Heart right ventricle (tissue), 16 donors: ENCODE measurements at places on chromosomes 3 and 15.

DNA sequence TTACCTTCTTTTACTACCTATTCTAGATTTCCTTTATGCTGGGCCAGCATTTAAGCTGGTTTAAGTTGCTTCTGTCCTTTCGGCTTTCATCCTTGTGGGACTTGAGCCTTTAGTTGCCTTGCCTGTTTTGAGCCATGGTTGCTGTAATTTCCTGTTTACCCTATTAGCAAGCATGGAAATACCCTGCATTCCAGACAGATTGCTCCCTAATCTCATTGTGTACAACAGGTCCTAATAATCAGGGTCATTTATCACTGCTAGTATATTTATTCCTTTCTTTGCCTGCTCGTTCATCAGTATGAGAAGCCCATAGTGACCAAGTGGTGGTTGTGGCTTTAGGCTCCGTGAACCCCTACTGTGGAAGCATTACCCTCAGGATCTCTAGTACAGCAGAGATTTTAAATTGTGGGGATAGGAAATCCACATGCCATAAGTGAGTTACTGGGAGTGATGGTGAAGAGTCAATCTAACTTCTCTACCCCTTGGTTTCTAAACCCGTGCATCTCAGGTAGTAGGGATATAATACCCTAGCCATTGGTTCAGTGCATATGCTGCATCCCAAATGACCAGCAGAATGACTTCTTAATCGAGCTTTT lies 31.9 kb downstream of the NCK1 start:
- no peak for DNase-seq

GRCh38 chr3:185397676-185398075 lies 34.7 kb downstream of the MAP3K13 start:
- peak; percentile 23 for DNase-seq

- DNase-seq: peak; percentile 67
These were observed 42.7 kb downstream of the EIF2AK4 start for GRCh38 chr15:39976291-39977274.

- DNase-seq: no peak
These were observed 28.1 kb downstream of the CCNL1 start for GRCh38 chr3:157131861-157132260.

DNA sequence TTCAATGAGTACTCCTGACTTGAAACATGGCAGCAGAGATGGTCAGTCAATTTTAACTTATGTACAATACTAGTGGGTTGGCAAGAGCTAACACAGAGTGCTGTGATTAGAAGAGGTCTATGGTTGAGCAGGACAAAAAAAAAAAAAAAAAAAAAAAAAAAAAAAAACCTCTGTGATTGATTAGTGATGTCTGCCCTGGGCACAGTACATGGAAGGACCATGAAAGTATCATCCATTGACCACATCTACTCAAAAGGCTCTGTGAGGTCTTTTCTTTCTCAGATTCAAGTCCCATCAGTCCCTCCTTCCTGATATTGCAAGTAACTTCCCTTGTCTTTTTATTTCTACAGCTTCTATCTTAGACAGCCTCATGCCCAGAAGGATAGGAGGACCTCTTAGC lies 59.6 kb downstream of the NTRK3 start:
- no peak for DNase-seq

GRCh38 chr3:30232142-30232541 lies 374.3 kb upstream of the TGFBR2 start:
- DNase-seq: peak; percentile 40

DNA sequence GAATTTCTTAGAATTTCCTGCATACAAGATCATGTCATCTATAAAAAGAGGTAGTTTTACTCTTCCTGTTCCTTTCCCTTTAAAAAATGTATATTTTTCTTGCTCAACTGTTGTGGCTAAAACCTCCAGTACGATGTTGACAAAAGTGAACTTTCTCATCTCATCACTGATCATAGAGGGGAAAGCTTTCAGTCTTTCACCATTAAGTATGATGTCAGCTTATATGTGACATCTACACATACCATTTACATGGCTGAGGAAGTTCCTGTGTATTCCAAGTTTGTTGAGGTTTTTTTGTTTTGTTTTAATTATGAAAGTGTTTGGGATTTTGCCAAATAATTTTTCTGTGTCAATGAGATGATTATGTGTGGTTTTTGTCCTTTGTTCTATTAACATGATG lies 173.6 kb downstream of the PLD1 start:
- no peak for DNase-seq

DNA sequence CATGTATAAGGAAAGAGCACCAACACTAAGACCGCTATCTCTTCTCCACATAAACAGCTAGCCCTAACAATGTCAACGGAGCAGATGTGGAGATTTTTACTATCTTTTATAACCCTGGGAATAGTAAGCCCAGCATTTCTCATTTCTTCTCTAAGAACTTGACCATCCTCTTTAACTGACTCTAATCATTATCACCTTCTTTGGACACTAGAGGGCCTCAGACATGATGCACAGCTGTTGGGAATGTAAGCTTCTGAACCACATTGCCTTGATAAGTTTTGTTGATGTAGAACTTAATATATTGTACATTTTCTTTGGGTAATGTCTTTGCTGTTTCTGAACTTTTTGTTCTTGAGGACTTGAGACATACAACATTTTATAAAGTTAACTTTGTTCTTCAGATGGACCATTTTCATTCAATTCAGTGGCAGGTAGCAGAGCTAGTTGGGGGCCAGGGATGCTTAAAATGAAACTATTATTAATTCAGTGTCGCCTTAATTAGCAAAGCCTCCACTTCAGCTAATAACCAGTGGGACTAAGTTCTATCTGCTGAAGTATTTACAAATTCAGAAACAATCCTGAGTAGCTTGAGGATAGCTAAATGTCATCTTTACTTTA lies 9.6 kb upstream of the TAGLN3 start:
- DNase-seq: no peak

- DNase-seq: no peak
These were observed 479 bp upstream of the PLD1 start for GRCh38 chr3:171810629-171811294.

GRCh38 chr3:131903988-131904415 lies 130.8 kb downstream of the CPNE4 start:
- DNase-seq: no peak

DNA sequence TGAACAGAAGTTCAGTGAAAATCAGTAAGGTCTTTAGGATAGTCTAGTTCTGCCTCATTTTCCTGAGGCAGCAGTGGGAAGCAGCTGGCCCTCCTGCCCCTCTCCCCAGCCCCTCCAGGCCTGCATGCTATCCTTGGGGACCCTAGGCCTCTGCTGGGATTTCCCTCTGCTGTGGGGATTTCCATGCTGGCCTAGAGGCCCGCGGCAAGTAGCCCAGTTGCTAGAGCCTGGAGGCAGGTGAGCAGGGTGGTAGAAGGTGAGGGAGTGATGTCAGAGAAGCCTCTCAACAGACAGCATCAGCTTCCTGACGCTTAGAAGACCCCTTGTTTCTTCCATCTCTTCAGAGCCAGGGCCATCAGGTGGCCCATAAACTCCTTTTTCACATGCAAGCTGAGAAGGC lies 305.8 kb upstream of the THBS1 start:
- no peak for DNase-seq

GRCh38 chr3:25781758-25782594 lies 1.3 kb downstream of the NGLY1 start:
- DNase-seq: no peak

GRCh38 chr15:42502477-42502876 lies 7.0 kb downstream of the SNAP23 start:
- DNase-seq: no peak

- DNase-seq: no peak
These were observed 36.1 kb upstream of the ZPLD1 start for GRCh38 chr3:102398666-102399065.

DNA sequence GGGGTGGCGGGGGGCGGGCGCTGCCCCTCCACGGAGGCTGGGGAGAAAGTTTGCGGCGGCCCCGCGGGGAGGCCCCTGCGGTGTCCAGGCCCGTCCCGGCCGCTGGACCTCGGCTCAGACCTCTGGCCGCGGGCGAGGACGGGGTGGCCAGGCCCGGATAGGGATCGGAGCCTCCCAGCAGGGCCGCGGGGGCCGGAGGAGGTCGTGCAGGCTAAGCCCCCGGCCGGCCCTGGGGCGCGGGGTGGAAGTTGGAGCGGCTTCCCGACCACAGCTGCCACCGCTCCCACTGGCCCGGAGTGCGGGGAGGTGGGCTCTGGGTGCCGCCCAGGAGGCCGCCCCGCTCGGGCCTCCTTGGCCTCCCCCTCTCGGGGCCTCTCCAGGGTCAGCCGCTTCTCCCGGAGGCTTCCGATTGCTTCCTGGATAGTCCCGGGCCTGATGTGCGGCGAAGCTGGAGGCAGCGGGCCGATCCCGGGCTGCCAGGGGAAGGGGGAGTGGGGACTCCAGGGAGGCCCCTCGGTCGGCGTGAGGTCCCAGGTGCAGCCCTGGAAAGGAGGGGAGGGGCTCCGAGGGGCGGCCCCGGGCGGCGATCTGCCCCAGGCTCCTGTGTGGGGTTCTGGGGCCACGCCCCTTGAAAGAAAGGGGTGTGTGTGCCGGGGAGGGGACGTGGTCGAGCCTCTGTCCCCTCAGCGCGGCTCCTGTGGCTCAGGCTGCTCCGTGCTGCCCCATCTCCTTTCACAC lies 907 bp downstream of the PLXNA1 start:
- DNase-seq: peak; percentile 30

DNA sequence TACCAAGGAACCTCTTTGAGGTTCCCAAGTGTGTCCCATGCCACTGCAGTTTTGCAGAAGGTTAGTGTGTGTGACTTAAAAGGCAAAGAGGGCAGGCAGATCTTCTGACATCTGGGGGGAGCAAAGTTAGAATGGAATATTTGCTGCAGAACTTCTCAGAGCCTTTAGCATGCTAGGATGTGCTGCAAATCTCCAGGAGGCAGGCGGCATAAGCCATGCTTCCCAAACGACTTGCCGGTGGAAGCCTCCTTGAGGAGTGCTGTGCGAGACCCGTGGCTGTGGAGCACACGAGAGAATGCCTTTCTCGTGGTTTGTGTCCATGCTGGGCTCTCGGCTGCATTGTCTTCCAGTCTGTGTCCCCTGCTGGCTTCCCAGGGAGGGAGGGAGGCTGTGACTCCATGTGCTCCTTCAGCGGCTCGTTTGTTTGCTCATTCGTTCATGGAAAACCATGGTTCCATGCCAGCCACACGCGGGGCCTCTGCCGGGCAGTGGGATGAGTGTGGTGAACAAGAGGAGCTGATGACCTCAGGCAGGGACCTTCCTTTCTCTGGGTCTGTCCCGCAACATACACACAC lies 13.8 kb downstream of the HDAC11 start:
- no peak for DNase-seq

DNA sequence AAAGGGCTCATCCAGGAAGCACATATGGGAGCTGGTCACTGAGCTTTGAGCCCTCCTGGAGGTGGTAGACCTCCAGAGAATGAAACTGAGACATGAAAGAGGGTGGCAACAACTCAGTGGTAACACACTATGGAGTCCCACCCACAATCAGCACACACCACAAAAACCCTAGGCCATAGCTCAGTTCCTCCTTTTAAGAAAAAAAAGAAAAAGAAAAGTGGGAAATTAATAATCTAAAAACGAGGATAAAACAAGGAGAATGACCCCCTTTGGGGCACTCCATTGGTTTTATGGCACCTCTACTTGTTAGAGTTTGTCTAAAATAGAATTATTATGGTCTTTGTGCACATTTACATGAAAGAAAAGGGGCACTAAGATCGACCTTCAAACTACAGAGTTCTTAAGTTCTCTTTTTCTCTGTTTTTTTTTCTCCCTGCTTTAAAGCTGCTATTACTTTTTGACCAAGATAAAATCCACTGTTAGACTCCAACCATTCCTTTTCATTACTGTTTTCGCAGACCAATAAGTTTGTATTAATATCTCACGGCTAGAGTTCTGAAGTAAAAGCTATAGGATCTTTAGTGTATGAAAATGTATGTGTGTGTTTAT lies 40.2 kb upstream of the ZBTB20 start:
- no peak for DNase-seq

GRCh38 chr15:101445562-101446517 lies 43.7 kb downstream of the PCSK6 start:
- DNase-seq: peak; percentile 72

GRCh38 chr3:42876940-42877720 lies 1.5 kb upstream of the CYP8B1 start:
- no peak for DNase-seq

DNA sequence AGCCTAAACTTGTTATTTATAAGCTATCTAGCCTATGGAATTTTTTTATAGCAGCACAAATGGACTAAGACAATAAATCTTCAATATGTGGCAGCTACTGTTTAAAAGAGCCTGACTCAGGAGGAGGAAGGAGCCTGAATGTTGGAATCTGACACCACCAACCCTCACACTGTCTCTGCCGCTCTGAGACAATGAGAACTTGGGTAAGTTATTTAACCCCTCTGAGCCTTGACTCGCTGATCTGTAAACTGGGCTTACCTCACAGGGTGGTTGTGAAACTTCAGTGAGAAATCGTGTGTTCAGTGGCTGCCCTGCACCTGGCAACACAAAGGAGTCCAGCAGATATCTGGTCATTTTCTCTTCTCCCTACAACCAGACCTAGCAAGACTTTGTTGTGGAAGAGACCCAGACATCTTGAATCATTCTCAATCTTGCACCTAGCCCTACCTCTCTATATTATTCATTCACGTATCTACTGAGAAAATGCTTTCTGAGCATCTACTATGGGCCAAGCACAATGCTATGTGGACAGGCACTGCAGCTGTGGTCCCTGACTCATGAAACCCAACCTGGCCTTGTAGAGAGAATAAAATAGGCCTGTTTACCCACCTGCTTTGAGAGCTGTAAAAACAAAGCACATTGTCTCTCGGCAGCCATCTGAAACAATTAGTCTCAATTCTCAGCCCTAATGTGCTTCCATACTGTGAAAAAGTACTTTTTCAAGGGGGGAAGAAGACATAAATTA lies 81.9 kb upstream of the SLC25A36 start:
- no peak for DNase-seq

DNA sequence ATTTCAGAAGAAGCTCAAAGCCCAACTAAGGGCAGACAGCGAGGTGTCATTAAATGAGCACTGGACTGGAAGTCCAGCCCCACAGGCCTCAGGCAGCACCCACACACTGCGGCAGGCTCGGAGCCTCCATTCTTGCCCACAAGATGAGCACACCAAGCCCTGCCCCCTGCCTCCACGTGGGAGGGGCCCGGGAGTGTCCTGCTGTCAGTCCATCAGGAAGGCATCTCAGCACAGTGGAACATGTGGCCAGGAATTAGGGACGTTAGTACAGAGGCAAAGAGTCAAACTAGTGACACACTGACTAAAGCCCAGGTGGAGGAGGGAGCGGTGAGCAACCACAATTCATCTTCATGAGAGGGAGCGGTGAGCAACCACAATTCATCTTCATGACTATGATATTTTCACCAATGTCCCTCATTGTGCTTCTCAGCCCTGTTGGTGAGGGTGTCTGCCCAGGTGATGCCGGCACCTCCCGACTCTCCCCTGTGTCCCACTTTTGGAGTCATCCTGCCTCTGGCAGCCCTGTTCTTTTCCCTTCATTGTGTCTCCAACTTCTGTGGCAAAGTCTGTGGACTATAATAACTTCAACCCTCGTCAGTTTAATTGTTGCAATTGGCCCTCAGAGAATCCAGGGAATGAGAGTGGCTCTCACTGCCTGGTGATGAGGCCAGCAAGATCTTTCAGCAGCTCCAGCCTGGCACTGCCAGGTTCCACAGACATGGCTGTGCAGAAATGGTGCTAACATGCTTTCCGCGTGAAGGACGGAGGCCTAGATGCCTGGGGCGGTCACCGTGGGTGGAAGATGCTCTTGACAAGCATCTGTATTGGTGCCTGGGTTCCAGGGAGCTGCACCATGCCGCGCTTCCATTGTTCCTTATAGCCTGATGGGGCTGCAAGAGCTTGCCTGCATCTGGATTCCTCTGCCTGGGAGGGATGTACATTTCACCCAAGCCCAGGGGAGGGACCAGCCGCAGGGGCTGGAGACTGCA lies 23.1 kb upstream of the SKOR1 start:
- DNase-seq: no peak
